ENCODE measurements at places on chromosomes 12 and 14. TPM values are rescaled to one million over a fixed set of nuclear protein-coding genes. Genes with fewer than 3 reads are reported as not detected.

DNA sequence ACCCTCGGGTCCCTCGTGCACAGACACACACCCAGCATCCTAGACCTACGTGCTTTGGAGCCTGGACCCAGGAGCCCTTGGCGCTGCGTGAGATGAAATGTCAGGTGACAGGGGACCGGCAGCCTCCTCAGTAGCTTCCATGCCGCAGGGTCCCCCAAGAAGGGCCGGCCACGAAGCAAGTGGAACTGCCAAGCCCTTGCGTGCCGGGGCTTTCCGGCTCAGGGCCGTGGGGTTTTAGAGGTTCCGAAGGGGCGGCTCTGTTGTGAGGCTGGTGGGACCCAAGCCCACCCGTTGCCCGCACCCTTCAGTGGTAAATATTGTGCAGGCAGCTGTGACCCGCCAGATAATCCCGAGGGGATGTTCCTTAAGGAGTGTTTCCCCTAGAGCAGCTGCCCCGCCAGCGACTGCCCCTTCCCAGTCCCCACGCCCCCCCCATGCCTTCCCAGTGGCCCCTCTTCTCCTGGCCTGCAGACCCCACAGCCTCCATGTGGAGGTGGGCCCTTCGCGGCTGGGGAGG lies 133.7 kb downstream of the ADGRD1 start:
- DNase-seq: no peak

- peak; percentile 16 for DNase-seq
These were observed 4.9 kb upstream of the ANKLE2 start for GRCh38 chr12:132766380-132767085.

- peak; percentile 30 for DNase-seq
These were observed 39.6 kb downstream of the BRMS1L start for GRCh38 chr14:35865611-35866324.

GRCh38 chr14:81141426-81141825 lies 79.3 kb downstream of the GTF2A1 start:
- no peak for DNase-seq

GRCh38 chr12:132389026-132389425 lies 59.6 kb upstream of the GALNT9 start:
- DNase-seq: no peak

DNA sequence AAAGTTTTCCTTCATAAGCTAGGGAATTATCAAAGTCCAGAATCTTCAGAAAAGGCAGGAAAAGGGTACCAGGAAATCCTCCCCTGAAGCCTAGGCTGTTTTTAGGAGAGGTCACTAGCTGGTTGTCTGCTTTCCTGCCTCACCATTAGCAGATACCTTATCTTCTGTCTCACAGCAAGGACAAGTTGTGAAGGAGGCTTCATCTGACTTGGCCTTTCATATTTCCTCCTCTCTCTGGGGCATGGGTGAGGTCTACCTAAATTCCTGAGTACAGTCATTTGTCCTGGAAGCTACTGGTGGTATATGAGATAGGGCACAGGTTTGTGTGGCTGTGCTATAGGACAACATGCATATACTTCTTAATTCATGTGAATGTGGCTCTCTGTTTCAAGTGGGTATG lies 2.3 kb downstream of the FOXJ2 start:
- DNase-seq: no peak

DNA sequence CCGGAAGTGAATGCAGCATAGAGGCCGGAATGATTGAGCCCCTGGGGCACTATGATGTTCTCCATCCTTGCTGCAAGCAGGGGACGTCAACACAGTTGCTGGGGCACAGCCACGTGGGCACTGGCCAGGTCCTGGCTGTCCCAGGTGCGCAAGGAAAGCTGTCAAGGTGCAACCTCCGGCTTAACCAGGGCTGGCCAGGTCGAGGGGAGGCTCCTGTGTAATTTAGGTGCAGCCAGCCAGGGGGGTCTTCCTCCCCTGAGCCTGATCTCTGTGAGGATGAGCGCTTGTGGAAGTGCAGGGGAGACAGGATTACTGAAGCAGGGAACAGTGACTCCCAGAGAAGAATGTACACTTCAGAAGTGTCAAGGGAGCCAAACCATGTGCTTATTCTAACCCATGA lies 852.8 kb upstream of the TMEM132C start:
- DNase-seq: no peak

DNA sequence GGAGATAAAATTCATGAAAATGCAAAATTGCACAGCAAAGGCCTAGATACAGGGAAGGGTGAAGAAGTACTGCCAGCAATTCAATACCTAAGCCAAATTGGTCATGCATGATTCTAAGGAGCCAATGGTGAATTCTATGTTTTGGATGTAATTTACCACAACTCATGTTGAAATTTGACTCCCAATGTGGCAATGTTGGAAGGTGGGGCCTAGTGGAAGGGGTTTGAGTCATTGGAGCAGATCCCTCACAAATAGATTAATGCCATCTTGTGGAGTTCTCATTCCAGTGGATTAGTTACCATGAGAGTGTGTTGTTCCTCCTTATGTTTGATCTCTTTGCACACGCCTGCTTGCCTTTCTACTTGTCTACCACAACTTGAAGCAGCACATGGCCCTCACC lies 194.0 kb upstream of the ALG10 start:
- DNase-seq: no peak

DNA sequence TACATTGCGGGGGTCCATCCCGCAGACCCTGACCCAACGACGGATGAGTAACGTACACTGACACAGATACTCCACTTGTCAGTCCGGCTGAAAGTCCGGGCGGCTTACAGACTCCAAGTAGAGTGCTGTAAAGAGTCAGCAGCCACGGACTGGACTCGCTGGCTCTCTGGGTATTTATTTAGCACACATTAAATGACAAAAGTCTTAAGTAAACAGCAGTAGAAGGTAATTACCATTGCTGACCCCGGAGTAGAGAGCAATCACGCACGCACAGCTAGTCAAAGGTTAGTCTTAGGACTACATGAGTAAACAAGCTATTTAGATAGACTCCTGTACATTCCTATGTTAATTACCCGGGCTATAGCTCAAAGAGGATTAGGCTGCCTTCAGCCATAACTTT lies 780.9 kb downstream of the RPS29 start:
- DNase-seq: no peak

GRCh38 chr12:42854208-42854607 lies 264.7 kb upstream of the PRICKLE1 start:
- DNase-seq: peak; percentile 20

- no peak for DNase-seq
These were observed 1037.8 kb downstream of the TMEM121 start for GRCh38 chr14:106564058-106564643.

DNA sequence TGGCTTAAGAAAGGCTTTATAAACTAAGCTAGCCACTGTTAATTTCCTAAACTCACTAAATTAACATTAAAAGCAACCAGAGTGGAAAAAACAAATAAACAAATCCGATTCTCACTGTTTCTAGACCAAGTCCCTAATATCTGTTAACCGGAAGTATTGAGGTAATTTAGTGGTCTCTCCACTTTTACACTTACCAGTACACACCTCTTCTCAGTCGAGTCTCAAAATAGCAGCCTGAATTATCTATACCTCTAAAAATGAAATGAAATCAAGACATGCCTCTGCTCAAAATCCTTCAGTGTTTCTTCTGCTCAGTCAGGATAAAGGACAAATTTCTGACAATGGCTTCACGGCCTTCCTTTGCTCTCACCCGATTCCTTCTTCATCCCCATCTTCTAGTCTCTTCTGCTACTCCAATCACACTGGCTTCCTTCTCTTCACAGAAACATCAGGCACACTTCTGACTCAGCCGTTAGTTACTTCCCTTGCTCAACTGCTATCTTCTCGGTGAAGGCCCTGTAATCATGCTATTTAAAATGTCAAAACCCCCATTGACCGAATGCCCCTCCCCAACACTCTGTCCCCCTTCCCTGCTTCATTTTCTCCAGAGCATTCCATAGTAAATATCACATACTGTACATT lies 161.3 kb downstream of the KITLG start:
- DNase-seq: peak; percentile 70

GRCh38 chr12:26691234-26691970 lies 141.6 kb downstream of the ITPR2 start:
- peak; percentile 92 for DNase-seq

DNA sequence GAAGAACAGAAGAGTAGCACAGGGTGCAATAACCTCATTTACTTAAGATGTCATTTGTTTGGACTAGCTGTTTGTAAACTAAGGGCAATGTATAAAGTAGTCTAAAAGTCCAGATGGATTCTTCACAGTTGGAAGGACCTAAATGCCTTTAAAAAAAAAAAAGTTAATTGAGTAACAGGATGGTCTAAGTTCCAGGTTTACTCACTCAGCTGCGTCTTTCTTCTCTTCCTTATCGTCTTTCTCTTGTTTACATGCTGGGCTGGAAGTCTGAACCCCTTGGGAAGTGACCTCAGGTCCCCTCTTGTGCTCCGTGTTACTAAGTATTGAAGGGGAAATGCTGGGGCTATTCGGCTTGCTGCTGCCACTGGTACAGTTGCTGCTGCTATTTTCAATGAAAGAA lies 82.5 kb downstream of the SH2B3 start:
- peak; percentile 58 for DNase-seq

DNA sequence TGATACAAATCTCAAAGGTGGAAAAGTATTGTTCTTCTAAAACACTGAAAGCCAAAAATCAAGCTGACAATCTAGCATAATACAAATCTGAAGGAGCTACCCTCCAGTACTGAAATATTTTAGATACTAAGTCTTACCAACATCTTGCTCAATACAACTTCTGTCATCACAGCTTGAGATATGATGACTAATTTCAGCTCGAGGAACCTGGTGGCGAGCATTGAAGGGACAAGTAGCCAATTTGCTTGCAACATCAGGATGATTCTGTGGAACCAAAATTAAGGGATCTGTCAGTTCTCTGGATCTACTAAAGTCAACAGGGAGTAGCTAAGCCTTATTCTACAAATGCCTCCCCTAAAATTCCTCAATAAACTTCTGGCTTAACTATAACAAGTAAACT lies 10.4 kb downstream of the GTSF1 start:
- DNase-seq: peak; percentile 94

GRCh38 chr14:90911121-90911520 lies 94.9 kb upstream of the TTC7B start:
- no peak for DNase-seq

GRCh38 chr12:99200711-99201384 lies 446.7 kb upstream of the GARIN6 start:
- no peak for DNase-seq

GRCh38 chr12:97556302-97556779 lies 93.7 kb downstream of the RMST start:
- no peak for DNase-seq

GRCh38 chr14:102085948-102086708 lies 716 bp downstream of the HSP90AA1 start:
- DNase-seq: peak; percentile 69

- DNase-seq: no peak
These were observed 8.0 kb downstream of the KLHL33 start for GRCh38 chr14:20428010-20428365.

DNA sequence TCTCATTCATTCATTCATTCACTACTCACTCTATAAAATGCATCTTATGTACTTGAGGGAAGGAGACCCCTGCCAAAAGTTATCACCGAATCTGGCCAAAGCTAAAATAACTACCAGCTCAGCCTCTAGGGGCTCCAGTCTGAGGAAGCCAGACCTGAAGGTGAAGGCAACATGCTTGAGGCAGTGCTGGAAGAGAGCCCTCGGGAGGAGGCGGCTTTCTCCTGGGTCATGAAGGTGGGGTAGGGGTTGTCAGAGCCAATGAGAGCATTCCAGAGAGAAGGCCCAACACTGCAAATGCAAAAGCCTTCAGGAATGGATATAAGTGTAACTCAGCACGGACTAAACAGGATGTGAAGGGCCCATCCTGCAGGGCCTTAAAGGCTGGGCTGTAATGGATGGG lies 62.4 kb downstream of the GSC start:
- no peak for DNase-seq

GRCh38 chr12:80157645-80158044 lies 58.3 kb downstream of the OTOGL start:
- peak; percentile 47 for DNase-seq

- no peak for DNase-seq
These were observed 37.7 kb upstream of the GXYLT1 start for GRCh38 chr12:42182394-42182793.

DNA sequence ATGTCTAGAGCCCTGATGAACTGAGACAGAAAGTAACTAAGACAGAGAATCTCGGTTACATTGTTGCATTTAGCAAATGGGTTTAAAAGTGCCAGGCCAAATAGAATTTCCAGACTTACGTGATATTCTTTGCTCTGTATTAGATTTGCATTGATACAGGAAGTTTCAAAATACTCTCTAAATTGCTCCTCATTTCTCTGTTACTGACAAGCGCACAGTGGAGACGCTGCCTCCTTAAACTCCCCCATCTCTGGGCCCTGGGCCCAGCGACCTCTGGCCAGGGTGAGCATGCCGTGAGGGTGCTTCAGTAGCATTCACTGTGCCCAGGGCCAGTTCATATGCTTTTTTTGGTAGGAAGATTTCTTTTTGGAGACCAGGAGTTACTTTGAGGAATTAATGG lies 22.9 kb upstream of the EVL start:
- no peak for DNase-seq

DNA sequence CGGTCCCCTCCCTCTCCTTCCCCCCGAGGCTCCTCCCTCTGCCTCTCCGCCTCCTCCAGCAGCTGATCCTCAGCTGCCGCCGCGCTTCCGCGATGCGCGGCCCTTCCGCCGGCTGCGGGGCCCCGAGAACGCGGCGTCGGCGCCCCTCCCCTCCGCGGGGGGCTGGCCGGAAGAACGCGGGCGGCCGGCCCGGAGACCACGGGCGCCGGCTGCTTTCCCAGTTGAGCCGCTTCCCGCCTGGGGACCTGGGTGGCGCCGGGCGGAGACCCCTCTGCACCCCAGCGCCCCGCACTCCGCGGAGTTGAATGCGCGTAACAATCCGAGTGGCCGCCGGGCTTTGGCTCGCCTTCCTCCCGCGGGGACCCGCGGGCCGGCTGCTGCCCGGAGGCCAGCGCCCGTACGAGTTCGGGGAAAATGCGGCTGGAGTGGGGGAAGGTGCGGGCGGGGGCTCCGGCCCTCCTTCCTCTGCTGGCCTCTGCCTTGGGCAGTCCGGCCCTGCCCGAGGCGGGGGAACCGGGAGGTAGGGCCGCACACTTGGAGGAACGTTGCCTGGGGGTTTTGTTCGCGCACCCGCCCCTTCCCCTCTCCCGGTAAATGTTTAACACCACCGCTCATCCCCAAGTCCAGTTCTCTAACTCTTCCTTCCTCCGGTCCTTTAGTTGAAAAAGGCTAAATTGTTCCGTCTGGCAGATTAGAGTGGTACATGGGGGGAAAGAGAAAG lies 393 bp upstream of the DCAF5 start:
- peak; percentile 90 for DNase-seq

DNA sequence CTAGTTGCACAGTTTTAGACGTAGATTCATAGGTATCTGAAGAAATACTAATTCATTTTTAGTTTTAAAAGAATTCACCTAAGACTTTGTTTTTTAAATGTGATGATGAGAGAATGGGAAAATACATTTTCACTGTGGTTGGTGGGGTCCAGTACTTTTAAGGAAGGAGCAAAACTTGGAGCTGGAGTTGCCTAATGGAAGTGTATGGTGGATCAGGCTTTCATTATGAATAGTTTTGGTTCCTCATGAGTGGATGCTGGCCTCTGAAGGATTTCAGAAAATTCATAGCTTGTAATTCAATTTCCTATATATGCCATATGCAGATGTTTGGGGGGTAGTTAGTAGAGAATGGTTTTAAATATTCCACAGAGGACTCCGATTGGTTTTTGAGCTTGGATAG lies 27.1 kb downstream of the STK38L start:
- no peak for DNase-seq

KCNK13 gene
- total RNA-seq: not detected

ACSM4 gene
- total RNA-seq: not detected

KRT77 gene
- total RNA-seq: not detected

KLHL33 gene
- total RNA-seq: 0.18 TPM

LRTM2 gene
- not detected for total RNA-seq

SERPINA1 gene
- total RNA-seq: not detected

RAPGEF3 gene
- total RNA-seq: 16.6 TPM

CLEC9A gene
- not detected for total RNA-seq

RPS26 gene
- 321 TPM for total RNA-seq

PPP4R4 gene
- 0.98 TPM for total RNA-seq
